ENCODE measurements at places on chromosomes 5 and 9. TPM values are rescaled to one million over a fixed set of nuclear protein-coding genes. Genes with fewer than 3 reads are reported as not detected.

- DNase-seq: no peak
Observed at GRCh38 chr9:82201196-82201595, 212.6 kb downstream of the SPATA31D1 start.

- no peak for DNase-seq
Observed at GRCh38 chr5:176775409-176775808, 35.0 kb upstream of the UNC5A start.

DNA sequence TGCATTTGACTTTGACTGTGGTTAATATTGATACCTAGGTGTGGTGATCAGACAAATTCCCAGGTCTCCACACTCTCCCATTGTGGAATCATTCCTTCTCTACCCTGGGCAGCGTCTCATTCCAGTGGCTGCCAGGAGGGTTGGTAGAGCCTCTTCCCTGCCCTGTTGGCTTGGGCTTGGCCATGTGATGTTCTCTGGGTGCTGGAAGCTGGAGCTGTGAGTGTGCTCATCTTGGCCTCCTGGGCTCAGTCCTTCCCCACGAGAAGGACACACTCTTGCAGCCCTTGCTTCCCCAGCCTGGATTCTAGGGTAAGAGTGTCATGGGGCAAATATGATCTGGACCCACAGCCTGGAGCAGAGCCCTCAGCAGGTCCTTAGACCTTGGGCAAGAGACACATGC lies 167.2 kb upstream of the IRX4 start:
- DNase-seq: no peak

GRCh38 chr5:148033134-148033533 lies 30.6 kb upstream of the SPINK5 start:
- DNase-seq: no peak

- DNase-seq: no peak
Observed at GRCh38 chr5:54663866-54664265, 146.3 kb downstream of the SNX18 start.

Gene SLC6A7
- polyA plus RNA-seq: 0.06 TPM

Gene SLIT3
- 55.4 TPM for polyA plus RNA-seq

Gene FOXD4
- 0.36 TPM for polyA plus RNA-seq

Gene EPB41L4A
- polyA plus RNA-seq: 28.0 TPM

Gene CDH9
- 16.7 TPM for polyA plus RNA-seq
